ENCODE measurements at places on chromosomes 5 and 9. TPM values are rescaled to one million over a fixed set of nuclear protein-coding genes. Genes with fewer than 3 reads are reported as not detected.

Gene AMBP
- total RNA-seq: not detected

Gene PCSK1
- not detected for total RNA-seq

Gene WNK2
- total RNA-seq: 700 TPM

Gene PCDHGB3
- 0.87 TPM for total RNA-seq

Gene LPAR1
- 15.9 TPM for total RNA-seq

GRCh38 chr5:78416677-78417425, 56.4 kb downstream of the SCAMP1 start:
- no peak overlapping the region for H3K4me3 ChIP-seq
- H3K27me3 ChIP-seq: no peaks in the 10 kb centered on the region
- H3K36me3 ChIP-seq: peaks cover 47% of the 10 kb centered on the region
- H3K27ac ChIP-seq: no peak overlapping the region
- no peak for DNase-seq

GRCh38 chr5:77851176-77852067, 75.3 kb upstream of the TBCA start:
- H3K4me1 ChIP-seq: peaks cover 21% of the 10 kb centered on the region
- H3K36me3 ChIP-seq: no peaks in the 10 kb centered on the region
- H3K4me3 ChIP-seq: peak overlapping the region; percentile 49
- no peak overlapping the region for H3K27ac ChIP-seq
- peak; percentile 75 for DNase-seq
- peaks cover 33% of the 10 kb centered on the region for H3K27me3 ChIP-seq

DNA sequence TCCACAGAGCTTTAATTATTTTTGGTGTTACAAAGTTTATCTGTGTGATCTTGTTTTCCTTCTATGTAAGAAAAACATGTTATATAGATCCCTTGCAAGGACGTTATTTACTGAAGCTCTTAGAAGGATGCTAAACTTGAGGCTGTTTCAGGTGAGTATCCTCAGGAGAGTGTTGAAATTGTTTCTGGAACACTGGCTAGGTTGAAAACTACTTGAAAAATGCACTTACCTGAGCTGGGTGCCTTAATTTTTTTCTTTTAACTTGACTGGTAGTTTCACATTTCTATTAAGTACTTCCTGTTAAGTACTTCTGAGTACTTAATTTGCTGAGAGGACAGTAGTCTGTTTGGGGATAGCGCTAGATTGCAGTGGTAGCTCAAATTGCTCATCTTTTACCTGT, 18.1 kb downstream of the GPBP1 start:
- H3K27me3 ChIP-seq: no peaks in the 10 kb centered on the region
- DNase-seq: no peak
- H3K36me3 ChIP-seq: peaks cover 6% of the 10 kb centered on the region
- H3K4me1 ChIP-seq: peaks cover 29% of the 10 kb centered on the region
- no peak overlapping the region for H3K27ac ChIP-seq
- H3K4me3 ChIP-seq: no peak overlapping the region

DNA sequence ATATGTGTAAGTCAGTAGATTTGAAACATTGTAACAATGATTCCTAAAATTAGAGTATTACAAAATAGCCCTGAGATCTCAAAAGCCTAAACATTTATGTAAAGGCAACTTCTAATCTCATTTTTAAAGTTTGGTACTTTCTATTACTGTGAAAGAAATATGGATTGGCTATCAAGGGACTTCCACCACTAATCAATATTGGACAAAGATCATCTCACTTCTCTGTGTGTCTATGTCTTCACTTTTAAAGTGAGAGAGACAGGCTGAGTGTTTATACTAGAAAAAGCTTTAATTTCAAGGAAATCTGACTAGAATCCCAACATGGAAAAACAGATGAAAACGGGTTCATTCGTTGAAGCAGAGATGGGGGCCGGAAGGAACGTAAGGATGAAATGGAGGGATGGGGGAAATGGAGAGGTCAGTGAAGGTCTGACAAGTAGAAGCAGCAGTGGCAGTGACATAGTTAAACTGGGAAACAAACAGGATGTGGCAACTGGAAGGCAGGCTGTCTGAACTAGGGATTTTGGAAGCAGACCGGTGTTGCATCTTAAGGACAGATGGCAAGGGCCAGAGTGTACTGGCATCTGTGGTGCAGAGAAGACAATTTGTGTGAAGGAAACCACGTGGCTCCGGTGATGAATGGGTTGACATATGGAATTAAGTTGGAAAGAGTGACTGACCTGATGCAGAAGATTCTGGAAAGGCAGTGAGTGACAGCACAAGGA, 60.8 kb downstream of the PDE4D start:
- H3K4me3 ChIP-seq: no peak overlapping the region
- H3K36me3 ChIP-seq: no peaks in the 10 kb centered on the region
- H3K27ac ChIP-seq: no peak overlapping the region
- H3K4me1 ChIP-seq: no peaks in the 10 kb centered on the region
- no peak for DNase-seq
- H3K27me3 ChIP-seq: no peaks in the 10 kb centered on the region

- H3K36me3 ChIP-seq: peaks cover 20% of the 10 kb centered on the region
- H3K27me3 ChIP-seq: no peaks in the 10 kb centered on the region
- no peak overlapping the region for H3K27ac ChIP-seq
Observed at GRCh38 chr5:52893105-52893504, 96.0 kb upstream of the ITGA2 start.

DNA sequence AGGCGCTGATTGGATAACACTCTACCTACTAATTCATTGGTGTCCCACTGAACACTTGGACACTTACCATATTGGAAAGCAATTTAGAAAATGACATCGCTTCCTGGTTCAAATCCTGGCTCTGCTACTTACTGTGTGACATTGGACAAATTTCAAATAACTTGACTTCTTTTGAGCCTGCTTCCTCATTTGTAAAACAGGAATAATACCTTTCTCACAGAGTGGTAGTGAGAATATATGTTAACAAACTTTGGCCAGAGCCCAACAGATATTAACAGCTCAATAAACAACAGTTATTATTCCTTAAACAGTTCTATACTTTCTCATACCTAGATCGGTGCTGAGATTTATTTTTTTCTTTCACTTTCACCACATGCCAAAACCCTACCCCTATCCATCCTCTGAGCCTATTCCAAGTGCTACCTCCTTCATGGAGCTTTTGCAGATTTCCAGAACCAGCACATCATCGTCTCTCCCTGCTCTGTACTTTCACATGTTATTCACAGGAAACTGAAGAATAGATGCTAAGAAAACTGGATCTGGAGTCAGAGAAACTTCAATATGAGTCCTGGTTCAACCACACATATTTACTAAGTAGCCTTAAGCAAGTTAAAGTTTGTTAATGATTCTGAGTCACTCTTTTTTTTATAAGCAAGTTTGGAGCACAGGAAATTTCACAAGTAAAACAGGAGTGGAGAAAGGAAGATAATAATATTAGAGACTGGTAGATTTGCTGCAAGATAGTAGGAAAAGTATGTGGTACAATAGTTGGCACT, 92.3 kb downstream of the STRBP start:
- H3K4me1 ChIP-seq: no peaks in the 10 kb centered on the region
- H3K27me3 ChIP-seq: no peaks in the 10 kb centered on the region
- H3K4me3 ChIP-seq: no peak overlapping the region
- no peaks in the 10 kb centered on the region for H3K36me3 ChIP-seq
- DNase-seq: peak; percentile 1

DNA sequence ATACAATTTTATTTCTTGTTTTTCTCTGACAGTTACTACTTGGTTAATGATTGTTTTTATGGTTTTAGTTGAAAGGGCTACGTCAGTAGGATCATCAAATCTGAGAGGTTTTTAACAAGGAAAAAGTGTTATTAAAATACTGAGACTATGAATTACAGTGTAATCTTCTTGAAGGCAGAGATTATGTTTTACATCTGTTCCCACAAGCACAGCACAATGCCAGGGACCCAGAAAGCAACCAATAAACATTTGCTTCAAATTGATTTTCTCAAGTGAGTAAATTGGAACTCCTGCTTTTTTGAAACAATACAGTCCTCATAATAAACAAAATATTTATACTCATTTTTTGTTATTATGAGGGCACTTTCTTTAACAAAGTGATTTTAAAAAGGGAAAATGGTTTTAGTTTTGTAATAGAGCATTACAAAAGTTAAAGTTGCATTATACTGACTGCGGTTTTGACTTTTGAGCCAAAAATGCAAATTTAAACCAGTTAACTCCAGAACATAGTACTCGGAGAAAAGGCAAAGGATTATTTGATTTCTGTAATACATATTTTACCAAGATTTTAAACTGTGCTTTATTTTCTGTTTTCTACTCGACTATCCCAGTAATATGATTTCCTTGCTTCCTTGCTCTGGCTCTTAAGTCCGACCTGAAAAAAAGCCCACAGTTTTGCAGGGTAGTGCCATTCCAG, 176.9 kb downstream of the GDNF start:
- no peak overlapping the region for H3K27ac ChIP-seq
- H3K4me1 ChIP-seq: no peaks in the 10 kb centered on the region
- no peaks in the 10 kb centered on the region for H3K36me3 ChIP-seq
- no peak for DNase-seq
- H3K4me3 ChIP-seq: no peak overlapping the region
- no peaks in the 10 kb centered on the region for H3K27me3 ChIP-seq

DNA sequence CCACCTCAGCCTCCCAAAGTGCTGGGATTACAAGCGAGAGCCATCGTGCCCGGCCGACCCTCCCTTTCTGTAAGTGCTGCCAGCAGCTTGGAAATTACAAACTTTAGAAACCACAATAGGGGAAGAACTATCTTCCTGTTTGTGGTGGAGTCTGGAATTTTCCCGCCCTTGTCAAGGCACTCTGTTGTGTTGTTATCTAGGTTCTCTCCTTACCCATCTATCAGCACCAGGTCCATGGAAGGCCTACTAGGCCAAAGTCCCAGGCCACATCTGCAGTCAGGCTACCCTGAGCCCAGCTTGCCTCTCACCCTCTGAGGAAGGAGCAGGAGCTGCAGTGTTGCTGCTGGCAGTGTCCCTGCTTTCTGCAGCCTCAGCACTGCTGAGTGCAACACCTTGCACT, 214.9 kb downstream of the MCTP1 start:
- no peak for DNase-seq
- no peak overlapping the region for H3K4me3 ChIP-seq
- H3K27me3 ChIP-seq: no peaks in the 10 kb centered on the region
- no peak overlapping the region for H3K27ac ChIP-seq

GRCh38 chr5:125134216-125135081, 388.0 kb upstream of the ZNF608 start:
- H3K27ac ChIP-seq: no peak overlapping the region
- no peak for DNase-seq
- H3K4me3 ChIP-seq: no peak overlapping the region
- no peaks in the 10 kb centered on the region for H3K27me3 ChIP-seq
- H3K36me3 ChIP-seq: no peaks in the 10 kb centered on the region
- no peaks in the 10 kb centered on the region for H3K4me1 ChIP-seq

DNA sequence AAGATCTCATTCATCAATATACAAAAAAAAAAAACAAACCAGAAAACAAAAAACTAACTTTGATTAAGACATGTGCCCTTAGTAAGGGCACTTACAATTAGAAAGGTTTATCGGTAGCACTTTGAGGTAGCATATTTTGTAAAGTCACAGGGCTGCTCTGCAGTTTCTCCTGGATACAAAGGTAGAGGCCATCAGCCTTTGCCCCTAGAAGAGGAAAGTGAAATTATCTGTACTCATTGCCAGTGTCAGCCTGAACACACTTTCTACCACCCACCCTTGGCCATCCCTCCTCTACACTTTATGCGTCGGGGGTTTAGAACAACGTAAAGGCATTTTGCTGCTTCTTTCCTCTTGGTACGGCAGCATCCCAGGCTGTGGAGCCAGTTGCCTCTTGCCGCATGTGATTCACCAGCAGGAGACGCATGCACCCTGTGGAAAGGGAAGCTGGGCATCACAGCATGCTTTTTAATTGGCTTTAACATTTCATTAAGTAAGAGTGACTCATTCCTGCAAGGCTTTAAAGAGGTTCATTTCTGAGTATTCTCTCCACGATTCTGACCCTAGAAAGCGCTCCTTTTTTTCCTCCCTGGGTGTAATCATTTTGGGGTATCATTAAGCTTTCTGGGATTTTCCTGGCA, 84.6 kb downstream of the CEMIP2 start:
- H3K4me3 ChIP-seq: no peak overlapping the region
- DNase-seq: peak; percentile 41
- H3K4me1 ChIP-seq: peaks cover 10% of the 10 kb centered on the region
- no peak overlapping the region for H3K27ac ChIP-seq

DNA sequence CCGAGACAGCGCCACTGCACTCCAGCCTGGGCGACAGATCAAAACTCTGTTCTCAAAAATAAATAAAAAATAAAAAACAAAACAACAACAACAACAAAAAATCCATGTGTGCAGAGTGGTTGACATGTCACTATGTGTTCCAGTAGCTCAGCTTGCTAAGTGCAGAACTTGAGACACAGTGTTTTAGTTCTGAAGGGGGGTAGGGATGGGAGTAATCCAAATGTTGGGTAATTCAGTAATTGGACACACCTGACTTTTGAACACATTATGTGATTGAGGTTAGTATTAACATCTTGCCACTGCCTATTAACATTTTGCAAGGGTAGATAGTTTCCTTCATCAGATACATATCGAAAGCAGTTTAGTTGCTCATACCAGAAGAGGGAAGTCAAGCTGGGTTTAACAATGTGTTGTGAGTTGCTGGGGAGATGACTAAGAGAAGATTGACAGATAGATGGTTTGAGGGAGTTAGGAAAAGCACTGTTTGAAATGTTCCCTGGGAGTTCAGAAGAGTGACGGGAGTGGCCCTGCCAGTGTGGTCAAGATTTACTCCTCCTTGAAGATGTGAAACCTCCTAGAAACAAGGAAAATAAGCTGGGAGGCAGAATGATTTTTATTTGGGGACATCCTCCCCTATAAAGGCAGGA, 928 bp downstream of the HACD4 start:
- no peaks in the 10 kb centered on the region for H3K36me3 ChIP-seq
- DNase-seq: peak; percentile 30
- H3K27ac ChIP-seq: peak overlapping the region; percentile 90
- peak overlapping the region; percentile 61 for H3K4me3 ChIP-seq

- peaks cover 44% of the 10 kb centered on the region for H3K36me3 ChIP-seq
- no peak for DNase-seq
- no peak overlapping the region for H3K4me3 ChIP-seq
- no peaks in the 10 kb centered on the region for H3K27me3 ChIP-seq
- H3K27ac ChIP-seq: no peak overlapping the region
Observed at GRCh38 chr5:1052641-1053390, 44.2 kb downstream of the NKD2 start.

- no peaks in the 10 kb centered on the region for H3K36me3 ChIP-seq
- H3K4me1 ChIP-seq: no peaks in the 10 kb centered on the region
- H3K27ac ChIP-seq: no peak overlapping the region
- no peaks in the 10 kb centered on the region for H3K27me3 ChIP-seq
Observed at GRCh38 chr5:18798058-18798457, 1163.8 kb downstream of the TAF11L14 start.

DNA sequence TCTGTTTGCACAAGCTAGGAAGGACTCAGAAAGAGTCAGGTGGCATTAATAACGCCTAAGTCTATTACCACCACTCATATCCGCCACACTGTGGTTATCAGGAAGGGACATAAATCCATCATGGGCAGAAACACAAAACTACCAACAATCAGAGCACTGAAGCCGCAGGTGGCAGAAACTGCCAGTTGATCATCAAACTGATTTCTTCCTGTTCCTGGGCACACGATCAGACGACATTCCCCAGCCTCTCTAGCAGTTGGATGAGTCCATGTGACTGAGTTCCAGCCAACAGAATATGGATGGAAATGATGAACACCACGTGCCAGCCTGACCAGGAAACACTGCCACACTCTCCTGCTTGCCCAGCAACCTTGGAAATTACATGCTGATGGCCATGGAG, 181.7 kb downstream of the ELAVL2 start:
- no peaks in the 10 kb centered on the region for H3K36me3 ChIP-seq
- DNase-seq: no peak
- H3K27ac ChIP-seq: no peak overlapping the region
- no peaks in the 10 kb centered on the region for H3K4me1 ChIP-seq
- H3K4me3 ChIP-seq: no peak overlapping the region
- no peaks in the 10 kb centered on the region for H3K27me3 ChIP-seq

Data from stomach (tissue), 19 donors.